ENCODE measurements at places on chromosomes 1 and 21.

GRCh38 chr1:110986407-110986891 is 22.7 kb upstream of the LRIF1 start:
- DNase-seq = no peak

DNA sequence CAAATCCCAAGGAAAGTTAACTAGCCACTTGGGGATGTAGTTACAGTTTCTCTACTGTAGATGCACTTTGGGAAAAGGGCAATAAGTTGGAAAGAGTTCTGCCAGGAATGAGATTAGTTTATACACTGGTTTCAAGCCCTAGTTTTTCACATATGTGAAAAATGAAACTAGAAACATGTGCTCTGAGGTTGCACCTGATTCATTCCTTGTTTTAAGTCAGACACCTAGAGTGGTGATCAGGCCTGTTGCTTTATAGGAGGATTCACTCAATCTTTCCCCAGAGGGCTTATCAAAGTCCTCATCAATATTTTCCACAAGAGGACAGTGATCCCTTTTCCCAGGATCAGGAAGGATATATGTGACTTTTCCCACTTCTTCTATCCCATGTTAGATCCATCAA is 515.9 kb upstream of the PKN2 start:
- no peak for DNase-seq

DNA sequence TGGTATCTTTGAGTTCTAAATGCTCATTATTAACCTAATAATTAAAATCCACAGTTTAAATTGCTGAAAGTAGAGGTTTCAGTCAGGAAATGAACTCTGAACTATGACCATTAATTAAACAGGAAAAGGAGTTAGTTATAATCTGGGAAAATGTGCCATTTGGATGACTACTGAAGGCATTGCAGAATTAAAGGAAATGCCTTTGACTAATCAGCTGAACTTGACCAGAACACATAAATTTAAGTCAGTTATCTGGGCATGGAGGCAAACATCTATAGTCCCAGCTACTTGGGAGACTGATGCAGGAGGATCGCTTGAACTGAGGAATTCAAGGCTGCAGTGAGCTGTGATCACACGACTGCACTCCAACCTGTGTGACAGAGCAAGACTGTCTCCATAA is 31.9 kb downstream of the SLC44A5 start:
- no peak for DNase-seq

DNA sequence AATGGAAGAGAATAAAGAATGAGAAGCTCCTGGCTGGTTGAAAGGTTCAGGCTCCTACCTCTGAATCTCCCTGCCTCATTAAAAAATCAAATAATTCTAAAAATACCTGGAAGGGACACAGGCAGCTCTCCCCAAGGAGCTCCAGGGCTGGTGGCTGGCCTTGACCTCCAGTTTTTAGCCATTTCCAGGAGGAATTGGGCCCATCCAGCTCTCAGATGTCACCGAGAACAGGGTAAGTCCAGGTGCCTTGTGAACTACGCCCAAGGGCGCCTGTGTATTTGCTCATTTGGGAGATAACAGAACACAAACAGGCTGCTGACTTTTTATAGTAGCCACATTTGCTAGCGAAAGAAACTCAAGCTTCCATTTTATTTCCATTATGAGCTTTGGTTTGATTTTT is 321.0 kb upstream of the C1orf174 start:
- no peak for DNase-seq

- DNase-seq = no peak
These were observed 22.7 kb downstream of the PAX7 start for GRCh38 chr1:18653367-18653766.

DNA sequence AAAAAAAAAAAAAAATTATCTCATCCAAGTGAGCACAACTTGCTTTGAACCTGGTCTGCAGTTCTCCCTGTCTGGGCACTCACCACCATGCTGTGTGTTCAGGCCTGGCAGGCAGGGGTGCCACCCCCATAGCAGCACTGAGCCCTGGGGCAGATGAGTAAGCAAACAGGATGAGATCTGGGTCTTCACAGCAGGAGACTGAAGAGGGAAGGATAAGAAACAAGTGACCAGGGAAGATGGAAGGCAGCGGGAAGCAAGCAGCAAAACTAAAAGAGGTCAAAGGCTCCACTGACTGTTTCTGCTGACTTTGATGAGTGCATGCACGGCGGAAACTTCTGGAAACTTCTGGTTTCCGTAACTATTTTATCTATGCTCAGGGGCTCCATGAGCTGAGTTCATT is 133.5 kb upstream of the SOD1 start:
- DNase-seq = peak; percentile 45

DNA sequence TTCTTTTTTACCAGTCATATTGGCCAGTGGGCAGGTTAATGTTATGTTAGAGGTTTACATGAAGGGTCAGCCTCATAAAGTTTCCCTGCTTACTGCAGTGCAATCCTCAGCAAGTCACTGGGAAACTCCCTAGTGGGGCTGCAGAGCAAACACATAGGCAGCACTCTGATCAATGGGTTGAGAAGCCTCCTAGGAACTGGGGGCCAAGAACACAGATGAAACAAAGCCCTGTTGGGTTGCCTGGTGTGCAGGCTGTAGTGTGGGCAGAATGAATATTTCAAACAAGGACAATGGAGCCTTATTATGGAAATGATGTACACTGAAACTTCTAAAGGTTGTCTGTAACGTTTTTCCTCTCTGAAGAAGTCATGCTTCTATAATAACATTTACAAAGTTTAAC is 431.6 kb upstream of the PTBP2 start:
- no peak for DNase-seq

DNA sequence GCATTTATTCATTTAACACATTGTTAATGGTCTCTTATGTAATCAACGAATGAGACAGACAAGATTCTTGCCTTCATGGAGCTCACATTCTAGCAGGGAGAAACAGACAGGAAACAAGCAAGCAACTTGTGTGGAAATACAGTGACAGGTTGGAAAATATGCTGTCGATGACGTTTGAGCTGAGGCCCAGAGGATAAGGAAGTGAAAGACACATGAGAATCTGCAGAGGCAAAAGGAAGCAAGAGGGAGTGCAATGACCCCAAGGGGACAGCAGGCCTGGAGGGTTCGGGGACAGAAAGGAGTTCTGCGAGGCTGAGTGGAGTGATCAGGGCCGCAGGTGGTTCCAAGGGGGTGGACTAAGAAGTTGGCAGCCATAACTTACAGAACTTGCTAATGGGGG is 60.6 kb upstream of the AKT3 start:
- DNase-seq = no peak

DNA sequence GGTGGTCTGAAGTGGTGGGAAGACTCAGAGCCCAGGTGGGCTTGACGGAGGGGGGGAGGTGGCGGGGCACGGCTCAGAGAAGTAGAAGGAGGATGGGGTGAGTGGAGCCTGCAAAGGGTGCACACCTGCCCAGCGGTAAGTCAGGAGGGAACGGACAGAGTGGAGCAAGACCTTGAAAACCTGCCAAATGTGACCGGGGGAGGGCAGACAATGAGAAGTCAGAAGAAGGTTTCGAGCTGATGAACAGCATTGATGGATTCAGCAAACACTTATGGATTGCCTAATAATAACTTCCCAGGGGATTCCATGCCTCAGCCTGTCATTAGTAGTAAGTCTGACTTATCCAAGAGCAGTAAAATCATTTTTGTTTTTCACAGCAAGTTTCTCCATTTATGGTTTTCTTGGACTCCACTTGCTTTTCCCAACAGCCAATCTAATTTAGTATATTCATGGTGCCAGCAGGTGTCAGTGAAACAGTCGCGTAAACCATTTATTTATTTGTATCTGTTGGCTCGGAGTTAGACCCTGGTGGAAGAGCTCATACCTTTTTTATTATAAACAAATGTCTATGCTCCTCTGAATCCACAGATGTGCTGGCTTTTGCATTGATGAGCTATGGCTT is 279.1 kb downstream of the PCP4 start:
- no peak for DNase-seq

DNA sequence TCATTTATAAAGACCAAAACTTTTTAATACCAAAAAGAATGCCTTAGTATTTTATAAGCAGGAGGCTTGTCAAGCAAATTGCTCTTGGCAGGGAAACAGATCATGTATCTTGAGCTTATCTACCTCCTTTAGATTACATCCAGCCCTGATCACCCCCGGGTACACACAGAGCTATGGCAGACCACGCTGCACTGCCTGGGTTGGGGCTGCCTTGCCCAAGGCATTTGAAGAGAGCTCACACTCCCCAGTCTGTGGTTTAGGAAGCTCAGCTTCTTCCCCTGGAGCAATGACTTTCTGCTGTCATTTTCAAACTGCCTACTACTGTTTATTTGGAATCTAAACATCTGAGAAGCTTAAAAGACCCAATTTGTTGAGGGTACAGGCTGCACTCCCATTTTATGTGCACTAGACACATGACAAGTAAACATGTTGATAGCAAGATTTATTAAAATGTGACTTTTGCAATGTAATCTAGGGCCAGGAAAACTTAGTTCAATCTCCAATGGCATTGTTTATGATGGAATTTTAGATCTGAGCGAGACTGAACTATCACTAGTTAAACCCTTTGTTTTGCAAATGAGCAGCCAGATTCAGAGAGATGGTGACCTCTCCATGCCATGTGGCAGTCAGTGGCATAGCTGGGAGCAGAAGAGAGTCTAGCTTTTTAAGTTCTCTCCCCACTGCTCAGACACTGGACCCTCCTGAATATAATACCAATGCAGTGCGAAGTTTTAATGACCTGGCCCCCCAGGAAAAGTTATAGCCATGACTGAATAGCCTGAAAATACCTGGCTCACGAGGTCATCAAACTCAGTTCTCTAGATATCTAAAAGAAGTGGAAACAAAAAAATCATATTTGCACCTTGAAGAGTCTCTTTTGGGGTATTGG is 214.9 kb downstream of the HLX start:
- DNase-seq = no peak

- no peak for DNase-seq
These were observed 14.6 kb downstream of the MAB21L3 start for GRCh38 chr1:116125758-116126157.

DNA sequence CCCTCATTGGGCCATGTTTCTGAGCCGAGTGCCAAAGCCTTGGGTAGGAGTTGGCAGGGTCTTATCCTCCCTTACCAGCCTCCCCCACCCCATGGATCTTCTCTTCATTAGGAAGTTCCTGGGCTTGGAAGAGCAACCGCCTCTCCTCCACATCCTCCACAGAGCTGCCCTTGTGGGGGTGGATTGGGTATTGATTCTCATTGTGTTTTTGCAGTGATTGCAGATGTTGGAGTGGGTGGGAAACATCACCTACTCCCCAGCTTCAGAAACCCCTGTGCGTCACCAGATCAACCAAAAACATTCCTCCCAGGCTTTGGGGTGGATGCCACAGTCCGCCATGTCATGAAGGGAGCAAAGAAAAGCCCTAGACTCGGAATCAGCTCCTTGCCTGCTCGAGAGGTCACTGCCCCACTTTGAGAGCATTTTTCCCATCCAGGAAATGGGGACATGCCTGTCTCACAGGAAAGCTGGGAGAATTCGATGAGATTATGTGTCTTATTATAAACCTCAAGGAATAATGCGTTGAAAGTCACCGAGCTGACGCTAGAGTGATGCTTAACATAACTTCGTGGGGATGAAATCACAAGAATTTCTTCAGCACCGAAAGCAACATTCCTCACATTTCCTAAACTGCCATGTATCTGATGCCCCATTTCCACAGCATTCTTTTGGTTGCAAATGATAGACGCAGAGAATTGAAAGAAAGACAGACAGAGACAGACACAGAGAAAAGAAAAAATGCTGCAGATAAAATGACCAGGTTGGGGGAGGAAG is 44.7 kb upstream of the ZBTB40 start:
- no peak for DNase-seq

GRCh38 chr1:172427191-172427590 is 6.7 kb downstream of the C1orf105 start:
- no peak for DNase-seq

DNA sequence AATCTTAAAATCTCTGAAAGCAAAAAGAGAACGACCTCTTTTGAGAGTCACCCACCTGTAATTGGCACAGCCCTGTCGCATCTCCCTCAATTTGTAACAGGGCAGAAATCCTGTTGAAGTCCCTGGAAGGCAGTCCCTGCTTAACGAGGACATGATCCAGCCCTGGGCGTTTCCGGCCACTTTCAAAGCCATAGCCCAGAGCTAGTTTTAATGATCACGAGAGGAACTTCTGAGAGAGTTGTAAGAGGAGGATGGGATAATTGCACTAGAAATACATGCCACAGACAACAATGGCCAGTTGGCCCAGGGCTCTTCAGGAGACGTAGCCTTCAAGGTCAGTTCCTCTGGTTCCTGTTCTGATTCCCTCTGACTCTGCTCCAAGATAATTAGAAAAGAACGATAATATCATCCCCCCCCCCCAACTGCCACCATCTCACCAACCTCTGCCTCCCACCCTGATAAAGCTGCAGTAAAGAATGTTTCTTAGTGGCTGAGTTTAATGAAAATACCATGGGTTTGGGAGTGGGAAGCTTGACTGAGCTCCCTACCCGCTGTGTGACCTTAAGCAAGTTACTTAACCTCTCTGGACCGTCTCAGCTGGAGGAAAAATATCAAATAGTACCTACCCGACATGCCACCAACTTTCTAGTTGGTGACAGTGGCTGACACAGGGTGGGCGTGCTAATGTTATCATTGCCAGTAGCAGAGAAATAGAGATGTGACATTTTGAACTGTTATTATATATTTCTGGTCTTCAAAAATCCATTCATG is 140.0 kb downstream of the OMA1 start:
- DNase-seq = no peak

DNA sequence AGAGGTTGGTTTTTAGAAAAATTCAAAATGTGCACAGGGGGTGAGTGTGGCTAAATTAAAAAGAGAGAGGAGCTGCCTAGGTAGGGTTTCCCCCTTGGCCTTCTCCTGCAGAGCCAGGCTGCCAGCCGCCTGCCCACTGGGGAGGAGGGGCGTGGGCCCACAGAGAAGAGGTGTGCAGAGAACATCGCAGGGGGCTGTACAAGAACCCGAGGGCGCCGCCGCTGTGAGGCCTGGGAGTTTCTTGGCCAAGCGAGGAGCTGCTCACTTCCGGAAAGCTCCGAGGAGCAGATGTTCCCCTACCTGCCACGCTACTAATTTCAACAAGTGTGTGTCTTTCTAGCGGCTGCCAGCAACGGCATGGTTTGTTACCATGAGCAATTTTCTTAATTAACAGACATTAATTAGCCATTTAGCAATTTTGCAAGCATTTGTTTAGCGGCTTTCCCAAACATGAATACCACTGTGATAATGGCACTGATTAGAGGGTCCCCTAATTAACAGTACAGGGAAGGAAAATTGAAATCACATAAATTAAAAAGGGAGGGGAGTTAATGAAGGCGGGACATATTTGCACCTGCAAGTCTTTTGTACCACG is 59.7 kb downstream of the MRPL37 start:
- DNase-seq = no peak
